ENCODE measurements at places on chromosomes 1 and 21.
A peak's percentile ranks its signal among the peaks of the same experiment; 100 is the strongest.

- H3K27ac ChIP-seq = peak overlapping the region; percentile 70
- H3K27me3 ChIP-seq = no peaks in the 10 kb centered on the region
- no peak for DNase-seq
- peaks cover 21% of the 10 kb centered on the region for H3K4me1 ChIP-seq
- peaks cover 14% of the 10 kb centered on the region for H3K36me3 ChIP-seq
- H3K4me3 ChIP-seq = peak overlapping the region; percentile 25
Measured at GRCh38 chr21:36288651-36289243, 31.2 kb upstream of the MORC3 start.

DNA sequence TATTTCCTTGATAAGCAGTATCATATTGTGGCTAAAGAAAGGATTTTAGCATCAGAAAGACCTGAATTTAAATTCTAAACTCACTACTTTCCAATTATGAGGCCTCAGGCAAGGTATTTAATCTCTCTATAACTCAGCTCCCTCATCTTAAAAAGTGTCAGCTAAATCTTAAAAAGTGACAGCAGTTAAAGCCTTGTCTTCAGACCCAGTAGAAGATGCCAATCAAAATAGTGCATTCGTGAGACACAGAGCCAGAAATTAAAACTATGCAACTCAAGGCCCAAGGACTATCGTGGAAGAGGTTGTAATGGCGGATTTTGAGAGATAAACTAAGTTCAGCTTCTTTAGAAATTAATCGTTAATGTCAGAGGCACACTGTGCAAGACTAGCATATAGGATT is 677.5 kb upstream of the BRINP3 start:
- no peak overlapping the region for H3K27ac ChIP-seq
- no peak overlapping the region for H3K4me3 ChIP-seq
- no peak for DNase-seq
- no peaks in the 10 kb centered on the region for H3K27me3 ChIP-seq
- H3K4me1 ChIP-seq = no peaks in the 10 kb centered on the region

GRCh38 chr21:39610703-39611102 is 2.0 kb upstream of the B3GALT5 start:
- DNase-seq = no peak
- H3K36me3 ChIP-seq = no peaks in the 10 kb centered on the region
- H3K27ac ChIP-seq = no peak overlapping the region
- H3K4me1 ChIP-seq = peaks cover 6% of the 10 kb centered on the region
- no peak overlapping the region for H3K4me3 ChIP-seq

DNA sequence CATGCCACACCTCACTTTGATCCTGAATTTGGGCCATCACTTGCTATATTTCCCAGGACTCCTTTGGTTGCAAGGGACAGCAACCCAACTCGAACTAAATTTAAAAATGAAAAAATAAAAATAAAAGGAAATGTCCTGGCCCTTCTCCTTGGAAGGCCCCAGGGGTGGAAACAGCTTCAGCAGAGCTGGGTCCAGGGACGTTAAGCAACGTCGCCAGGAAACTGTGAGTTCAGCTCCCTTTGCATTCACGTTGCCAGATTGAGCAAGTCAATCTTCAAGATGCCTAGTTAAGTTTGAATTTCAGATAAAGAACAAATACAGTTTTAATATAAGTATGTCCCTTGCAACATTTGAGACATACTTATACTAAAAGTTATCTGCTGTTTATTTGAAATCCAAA is 14.6 kb upstream of the SPSB1 start:
- peaks cover 5% of the 10 kb centered on the region for H3K27me3 ChIP-seq
- no peak for DNase-seq

- DNase-seq = peak; percentile 81
- H3K27me3 ChIP-seq = peaks cover 23% of the 10 kb centered on the region
- H3K4me1 ChIP-seq = peaks cover 75% of the 10 kb centered on the region
- H3K4me3 ChIP-seq = peak overlapping the region; percentile 70
- no peaks in the 10 kb centered on the region for H3K36me3 ChIP-seq
Measured at GRCh38 chr1:38559446-38560165, 300.0 kb downstream of the RRAGC start.

GRCh38 chr1:26788515-26788785 is 700 bp downstream of the PIGV start:
- peak overlapping the region; percentile 94 for H3K27ac ChIP-seq
- peaks cover 79% of the 10 kb centered on the region for H3K4me1 ChIP-seq
- H3K27me3 ChIP-seq = peaks cover 1% of the 10 kb centered on the region
- peaks cover 18% of the 10 kb centered on the region for H3K36me3 ChIP-seq
- H3K4me3 ChIP-seq = peak overlapping the region; percentile 85

GRCh38 chr1:91768120-91768519 is 117.8 kb downstream of the TGFBR3 start:
- DNase-seq = no peak
- H3K27ac ChIP-seq = no peak overlapping the region
- peaks cover 34% of the 10 kb centered on the region for H3K4me1 ChIP-seq
- H3K36me3 ChIP-seq = no peaks in the 10 kb centered on the region

GRCh38 chr1:202656057-202656456 is 54.2 kb downstream of the SYT2 start:
- H3K27me3 ChIP-seq = peaks cover 23% of the 10 kb centered on the region
- H3K27ac ChIP-seq = no peak overlapping the region
- H3K4me3 ChIP-seq = no peak overlapping the region
- H3K36me3 ChIP-seq = no peaks in the 10 kb centered on the region
- no peaks in the 10 kb centered on the region for H3K4me1 ChIP-seq

DNA sequence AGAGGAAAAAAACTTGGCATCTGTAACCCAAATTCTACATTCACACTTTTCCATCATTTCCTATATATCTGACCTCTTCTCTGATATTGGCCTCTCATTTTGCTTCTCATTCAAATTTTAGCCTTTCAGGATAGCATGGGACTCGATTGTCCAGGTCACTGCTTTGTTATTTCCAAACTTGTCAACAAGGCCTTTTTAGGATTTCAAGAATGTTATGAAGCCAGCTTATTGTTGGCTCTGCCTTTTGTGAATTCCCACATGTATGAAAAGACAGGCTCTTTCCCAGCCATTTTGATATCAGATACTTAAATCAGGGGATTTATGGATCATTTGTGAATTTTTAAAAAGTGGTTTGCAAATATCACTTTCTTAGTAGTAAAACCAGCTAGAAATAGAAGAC is 663.5 kb downstream of the NCAM2 start:
- H3K4me1 ChIP-seq = no peaks in the 10 kb centered on the region
- H3K4me3 ChIP-seq = no peak overlapping the region
- no peaks in the 10 kb centered on the region for H3K27me3 ChIP-seq
- no peak for DNase-seq
- H3K27ac ChIP-seq = no peak overlapping the region

GRCh38 chr1:203271962-203272632 is 33.2 kb upstream of the BTG2 start:
- H3K27ac ChIP-seq = no peak overlapping the region
- H3K27me3 ChIP-seq = no peaks in the 10 kb centered on the region
- no peak overlapping the region for H3K4me3 ChIP-seq
- no peaks in the 10 kb centered on the region for H3K36me3 ChIP-seq
- peaks cover 48% of the 10 kb centered on the region for H3K4me1 ChIP-seq

- no peak overlapping the region for H3K27ac ChIP-seq
- no peaks in the 10 kb centered on the region for H3K36me3 ChIP-seq
- no peak overlapping the region for H3K4me3 ChIP-seq
Measured at GRCh38 chr1:107358619-107359327, 217.9 kb downstream of the NTNG1 start.

DNA sequence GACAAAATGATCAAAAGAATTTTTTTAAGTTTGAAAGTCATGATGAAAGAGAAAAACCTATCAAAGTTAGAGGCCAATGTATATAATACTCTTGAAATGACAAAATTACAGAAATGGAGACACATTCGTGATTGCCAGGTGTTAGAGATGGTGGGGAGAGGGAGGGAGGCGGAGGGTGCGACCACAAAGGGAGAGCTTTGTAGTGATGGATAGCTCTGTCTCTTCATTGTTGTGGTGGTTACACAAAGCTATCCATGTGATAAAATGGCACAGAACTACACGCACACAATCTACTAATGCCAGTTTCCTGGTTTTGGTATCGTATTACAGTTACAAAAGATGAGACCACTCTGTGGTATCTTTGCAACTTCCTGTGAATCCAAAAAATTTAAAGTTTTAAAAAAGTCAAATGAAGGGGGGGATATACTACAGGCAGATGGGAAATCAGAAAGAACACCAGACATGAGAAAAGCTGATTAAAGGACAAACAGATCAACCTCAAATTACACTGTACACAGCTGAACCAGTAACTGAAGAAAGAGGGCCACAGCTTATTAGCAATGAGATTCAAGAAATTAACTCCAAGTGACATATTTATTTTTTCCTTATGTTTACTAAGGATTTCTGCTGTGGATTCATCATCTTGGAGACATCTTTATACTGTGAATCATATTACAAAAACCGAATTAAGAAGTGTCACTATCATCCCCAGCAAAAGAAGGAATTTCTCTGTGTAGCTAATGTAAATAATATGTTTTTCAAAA is 199.1 kb downstream of the SLC45A1 start:
- H3K4me3 ChIP-seq = peak overlapping the region; percentile 52
- H3K36me3 ChIP-seq = peaks cover under 1% of the 10 kb centered on the region
- no peaks in the 10 kb centered on the region for H3K27me3 ChIP-seq
- DNase-seq = no peak

DNA sequence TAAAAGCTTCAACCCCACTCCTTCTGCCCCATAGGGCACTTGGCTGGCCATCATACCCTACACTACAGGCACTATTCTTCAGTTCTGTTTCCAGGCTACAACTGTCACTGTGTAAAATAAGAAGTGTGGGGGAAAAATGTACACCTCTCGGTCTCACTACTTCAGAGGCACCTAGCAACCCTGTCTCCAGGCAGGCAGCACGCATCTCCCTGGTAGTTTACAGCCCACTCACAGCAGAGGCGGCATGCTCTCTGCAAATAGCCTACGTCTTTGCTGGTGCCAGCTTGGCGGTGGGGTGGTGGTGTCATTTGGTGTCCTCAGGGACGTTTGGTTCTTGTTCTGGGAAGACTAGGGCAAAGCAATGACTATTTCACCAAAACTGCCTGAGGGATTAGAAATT is 48.2 kb upstream of the BTG3 start:
- no peak for DNase-seq
- H3K27ac ChIP-seq = no peak overlapping the region
- H3K4me3 ChIP-seq = no peak overlapping the region

GRCh38 chr1:99173282-99173681 is 91.0 kb upstream of the PLPPR4 start:
- peaks cover 8% of the 10 kb centered on the region for H3K27me3 ChIP-seq
- no peak overlapping the region for H3K27ac ChIP-seq

DNA sequence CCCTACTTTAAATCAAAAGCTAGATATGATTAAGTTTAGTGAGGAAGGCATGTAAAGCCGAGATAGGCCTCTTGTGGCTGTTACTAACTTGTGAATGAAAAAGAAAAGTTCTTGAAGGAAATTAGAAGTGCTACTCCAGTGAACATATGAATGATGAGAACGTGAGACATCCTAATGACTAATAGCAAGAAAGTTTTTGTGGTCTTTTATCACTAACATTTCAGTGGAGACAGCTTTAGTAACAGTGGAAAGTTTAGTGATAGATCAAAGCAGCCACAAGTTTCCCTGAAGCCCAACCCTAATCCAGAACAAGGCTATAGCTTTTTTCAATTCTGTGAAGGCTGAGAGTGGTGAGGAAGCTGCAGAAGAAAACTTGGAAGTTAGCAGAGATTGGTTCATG is 73.6 kb upstream of the LRRC8B start:
- peak; percentile 12 for DNase-seq
- H3K36me3 ChIP-seq = no peaks in the 10 kb centered on the region
- peaks cover 17% of the 10 kb centered on the region for H3K27me3 ChIP-seq
- H3K27ac ChIP-seq = peak overlapping the region; percentile 83
- peak overlapping the region; percentile 48 for H3K4me3 ChIP-seq
- peaks cover 31% of the 10 kb centered on the region for H3K4me1 ChIP-seq

GRCh38 chr1:29508458-29509107 is 272.3 kb downstream of the PTPRU start:
- H3K4me1 ChIP-seq = no peaks in the 10 kb centered on the region
- H3K4me3 ChIP-seq = no peak overlapping the region
- no peaks in the 10 kb centered on the region for H3K36me3 ChIP-seq
- peaks cover 25% of the 10 kb centered on the region for H3K27me3 ChIP-seq

DNA sequence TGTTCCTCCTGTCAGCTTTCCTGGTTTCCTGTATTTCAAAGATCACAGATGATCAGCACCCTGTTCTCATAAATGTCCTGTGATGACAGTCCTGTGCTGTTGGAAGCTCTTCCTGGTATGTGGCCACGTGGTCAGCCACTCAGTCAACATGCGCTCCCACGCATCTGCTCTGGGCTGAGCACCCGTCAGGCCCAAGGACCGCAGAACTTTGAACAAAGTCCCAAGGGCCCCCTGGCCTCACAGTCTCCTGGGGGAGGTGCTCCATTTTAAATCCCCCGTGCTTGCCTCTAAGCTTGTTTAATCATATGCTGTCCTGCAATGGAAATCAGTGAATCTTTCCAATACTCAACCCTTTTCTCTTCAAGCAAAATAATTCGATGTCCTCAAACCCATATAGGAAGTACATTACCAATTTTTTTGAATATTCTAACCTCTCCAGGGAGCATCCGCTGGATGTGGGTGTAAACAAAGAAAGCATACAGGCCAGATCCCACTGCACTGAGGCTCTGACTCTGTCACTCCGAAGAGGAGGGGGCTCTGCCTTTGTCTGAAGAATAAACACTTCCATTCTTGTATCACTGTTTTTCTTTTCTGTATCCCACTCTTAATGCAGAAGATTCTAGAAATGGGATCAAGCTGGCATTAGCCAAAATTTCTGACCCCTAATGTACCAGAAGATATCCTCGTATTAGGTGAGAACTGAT is 250.3 kb downstream of the SDCCAG8 start:
- peaks cover 35% of the 10 kb centered on the region for H3K4me1 ChIP-seq
- peaks cover 27% of the 10 kb centered on the region for H3K36me3 ChIP-seq
- H3K27me3 ChIP-seq = no peaks in the 10 kb centered on the region
- DNase-seq = no peak

DNA sequence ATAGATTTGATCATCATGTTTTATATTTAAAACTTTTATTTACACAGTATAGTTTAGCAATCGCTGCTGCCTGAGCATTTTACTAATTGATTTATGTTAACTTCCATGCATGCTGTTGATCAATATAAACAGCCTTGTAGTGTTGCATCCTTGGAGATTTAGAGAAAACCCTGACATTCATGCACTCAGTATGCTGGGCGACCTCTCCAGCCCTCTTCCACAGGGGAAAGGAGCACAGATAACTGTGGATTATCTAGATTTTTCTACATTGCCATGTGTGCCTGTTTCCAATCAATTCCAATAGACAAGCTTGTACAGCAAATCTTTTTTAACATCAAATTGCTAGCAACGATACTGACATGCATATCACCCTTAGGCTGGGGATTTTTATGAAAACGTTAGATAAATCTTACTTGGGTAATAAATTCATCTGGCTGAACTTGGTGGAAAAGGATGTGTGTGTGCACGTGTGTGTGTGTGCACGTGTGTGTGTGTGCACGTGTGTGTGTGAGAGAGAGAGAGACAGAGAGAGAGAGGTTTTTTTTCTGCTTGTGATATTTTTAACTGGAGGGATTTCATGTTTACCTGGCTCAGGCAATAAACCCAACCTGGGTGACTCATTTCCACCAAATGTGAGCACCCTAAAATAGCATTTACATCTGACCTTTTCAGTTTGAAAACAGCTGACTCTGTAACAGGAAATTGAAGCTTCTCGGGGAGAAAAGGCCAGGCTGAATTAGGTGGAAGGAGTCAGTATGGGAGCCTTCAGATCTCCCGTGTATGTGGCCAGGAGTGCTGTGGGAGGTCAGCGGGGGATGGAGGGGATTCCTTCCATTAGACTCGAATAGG is 339.8 kb downstream of the PRDM2 start:
- no peak for DNase-seq
- H3K27me3 ChIP-seq = peaks cover 9% of the 10 kb centered on the region
- peaks cover 5% of the 10 kb centered on the region for H3K4me1 ChIP-seq

All from activated naive CD8-positive, alpha-beta T cell treated with anti-CD3 and anti-CD28 coated beads, Interleukin-2, amount 50 U/mL, for 24 hours (primary cell).